ENCODE measurements at places on chromosomes 5 and 9. TPM values are rescaled to one million over a fixed set of nuclear protein-coding genes. Genes with fewer than 3 reads are reported as not detected.

The PPP3R2 gene
- not detected for total RNA-seq

GRCh38 chr5:115392611-115393010, 96.2 kb upstream of the CCDC112 start:
- DNase-seq, result no peak

The ANKRD34B gene
- 0.06 TPM for total RNA-seq

DNA sequence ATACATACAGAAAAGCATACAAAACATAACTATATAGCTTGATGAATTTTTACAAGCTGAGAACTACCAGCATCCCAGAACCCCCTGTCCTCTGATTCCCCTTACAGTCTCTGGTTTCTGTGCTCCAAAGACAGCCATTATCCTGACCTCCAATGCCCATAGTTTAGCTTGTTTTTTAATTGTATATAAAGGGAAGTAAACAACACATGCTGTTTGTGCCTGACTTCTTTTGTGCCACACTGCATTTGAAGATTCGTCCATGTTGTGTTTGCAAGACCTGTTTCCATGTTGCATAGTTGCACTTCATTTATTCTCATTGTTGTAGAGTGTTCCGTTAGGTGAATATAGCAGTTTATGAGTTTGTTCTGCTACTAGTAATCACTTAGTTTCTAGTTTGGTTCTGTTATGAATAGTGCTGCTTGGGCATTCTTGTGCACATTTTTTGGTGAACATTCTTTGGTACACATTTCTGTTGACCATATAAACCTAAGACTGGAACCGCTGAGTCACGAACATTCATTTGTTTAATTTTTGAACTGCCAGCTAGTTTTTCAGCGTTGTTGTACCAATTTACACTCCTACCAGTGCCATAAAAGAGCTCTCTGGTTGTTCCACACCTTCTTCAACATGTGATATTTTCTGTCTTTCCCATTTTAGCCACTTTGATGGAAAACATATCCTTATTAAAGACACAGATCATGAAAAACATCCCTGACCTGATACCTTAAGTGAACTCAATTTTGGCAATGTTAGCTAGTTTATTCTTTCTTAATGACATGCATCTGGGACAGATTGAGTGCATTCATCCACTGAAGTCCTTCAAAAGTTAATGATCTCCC, 78.1 kb upstream of the ANXA1 start:
- DNase-seq, result no peak

- no peak for DNase-seq
Measured at GRCh38 chr5:157241483-157241882, 24.4 kb upstream of the CYFIP2 start.

- no peak for DNase-seq
Measured at GRCh38 chr9:130095872-130096271, 42.2 kb downstream of the GPR107 start.

DNA sequence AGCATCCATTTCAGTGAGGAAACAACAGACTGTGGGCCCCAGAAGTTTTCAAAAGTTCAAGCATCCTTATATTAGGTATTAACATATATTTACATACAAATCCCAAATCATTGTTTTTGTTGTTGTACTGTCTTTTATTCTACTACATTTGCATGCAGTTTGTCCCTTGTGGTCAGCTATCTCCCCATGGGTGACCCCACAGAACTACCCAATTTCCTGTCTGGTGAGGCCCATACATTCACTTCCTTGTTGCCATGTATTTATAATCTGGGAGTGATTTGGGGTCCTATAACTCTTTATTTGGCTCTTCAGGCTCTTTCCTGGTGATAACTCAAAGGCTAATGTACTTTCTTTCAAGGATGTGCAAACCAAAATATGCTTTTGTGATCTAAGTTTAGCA, 3.3 kb upstream of the CD180 start:
- DNase-seq, result no peak

The TLR4 gene
- 0.22 TPM for total RNA-seq

DNA sequence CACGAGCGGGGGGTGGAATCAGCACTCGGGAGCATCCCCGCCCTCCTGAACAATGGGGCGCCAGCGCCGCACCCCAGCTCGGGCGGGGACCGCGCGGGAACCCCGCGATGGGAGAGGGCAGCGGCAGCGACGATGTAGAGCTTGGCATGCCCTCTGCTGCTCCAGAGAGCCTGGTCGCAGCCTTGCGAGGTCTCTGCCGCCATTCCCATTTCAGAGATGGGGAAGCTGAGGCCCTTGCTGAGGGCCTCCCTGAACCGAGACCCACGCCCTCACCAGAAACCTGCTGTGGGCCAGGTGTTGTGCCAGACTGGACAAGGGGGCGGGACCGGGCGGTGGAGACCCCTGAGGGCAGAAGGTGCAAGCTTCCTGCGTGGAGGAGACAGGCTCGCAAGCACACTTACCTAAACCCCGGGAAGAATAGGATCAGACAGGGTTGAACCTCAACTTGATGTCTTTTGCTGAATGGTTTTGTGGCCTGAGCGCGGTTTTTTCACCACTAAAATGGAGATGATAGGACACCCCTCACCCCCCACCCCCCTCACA, 647 bp upstream of the MEGF9 start:
- no peak for DNase-seq

- DNase-seq, result peak; percentile 12
Measured at GRCh38 chr5:75509956-75510355, 1.5 kb downstream of the CERT1 start.

DNA sequence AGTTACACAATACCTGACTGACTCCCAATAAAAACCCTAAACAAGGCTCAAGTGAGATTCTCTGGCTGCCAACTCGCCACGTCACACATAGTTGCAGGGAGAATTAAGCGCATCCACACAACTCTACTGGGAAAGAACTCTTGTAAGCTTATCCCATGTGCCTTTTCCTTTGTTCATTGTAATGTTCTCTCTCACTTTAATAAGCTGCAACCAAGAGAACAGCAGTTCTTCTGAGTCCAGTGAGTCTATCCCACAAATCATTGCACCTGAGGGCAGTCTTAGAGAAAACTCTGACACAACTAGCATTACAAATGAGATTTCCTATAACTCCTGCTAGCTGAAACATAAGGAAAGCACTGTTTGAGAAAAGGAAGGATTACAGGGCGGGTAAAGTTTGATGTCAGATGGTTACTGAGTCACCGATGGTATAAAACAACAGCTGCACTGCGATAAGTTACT, 27.4 kb downstream of the CENPK start:
- no peak for DNase-seq

The SLCO6A1 gene
- not detected for total RNA-seq

DNA sequence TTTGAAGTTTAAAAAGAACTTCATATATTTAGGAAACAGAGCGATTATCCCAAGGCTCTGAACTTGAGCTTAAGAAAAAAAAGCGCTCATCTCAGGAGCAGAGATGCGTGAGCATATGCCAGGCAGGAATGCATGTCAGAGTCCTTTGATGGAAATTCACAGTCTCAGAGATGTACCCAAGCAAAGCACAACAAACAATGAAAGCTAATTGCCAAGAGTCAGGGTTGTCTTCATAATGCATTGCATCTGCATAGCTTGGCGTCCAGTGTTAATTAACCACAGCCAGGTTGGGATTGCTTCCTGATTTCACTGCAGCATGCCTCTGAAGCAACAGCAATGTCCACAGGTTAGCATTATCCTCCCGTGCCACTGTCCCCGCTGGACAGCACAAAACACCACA, 907.0 kb upstream of the DMAC1 start:
- DNase-seq, result no peak

DNA sequence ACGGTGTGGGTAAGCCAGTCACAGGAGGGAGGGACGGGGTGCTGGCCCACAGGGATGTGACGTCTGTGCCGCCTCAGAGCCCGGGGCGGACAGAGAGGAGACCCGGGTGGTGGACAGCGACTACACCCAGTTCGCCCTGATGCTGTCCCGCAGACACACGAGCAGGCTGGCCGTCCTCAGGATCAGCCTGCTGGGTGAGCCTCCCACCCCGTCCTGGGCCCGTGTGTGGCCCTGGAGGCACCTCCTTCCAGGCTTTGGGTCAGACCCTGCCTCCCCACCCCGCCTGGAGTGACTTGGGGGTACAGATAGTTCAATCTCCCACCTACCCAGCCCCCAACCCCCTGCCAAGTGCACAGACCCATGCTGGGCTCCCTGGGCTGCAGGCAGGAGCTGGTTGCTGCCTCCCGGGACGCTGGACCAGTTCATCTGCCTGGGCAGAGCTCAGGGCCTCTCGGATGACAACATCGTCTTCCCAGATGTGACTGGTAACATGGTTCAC, 1.7 kb downstream of the LCN12 start:
- DNase-seq, result no peak

The GPR151 gene
- not detected for total RNA-seq

All from HepG2 (cell line).